ENCODE measurements at places on chromosomes 2 and 18.

GRCh38 chr18:13464432-13465123 is 246.0 kb downstream of the LDLRAD4 start:
- no peak for DNase-seq

GRCh38 chr2:31322371-31322770 is 88.4 kb downstream of the EHD3 start:
- no peak for DNase-seq

DNA sequence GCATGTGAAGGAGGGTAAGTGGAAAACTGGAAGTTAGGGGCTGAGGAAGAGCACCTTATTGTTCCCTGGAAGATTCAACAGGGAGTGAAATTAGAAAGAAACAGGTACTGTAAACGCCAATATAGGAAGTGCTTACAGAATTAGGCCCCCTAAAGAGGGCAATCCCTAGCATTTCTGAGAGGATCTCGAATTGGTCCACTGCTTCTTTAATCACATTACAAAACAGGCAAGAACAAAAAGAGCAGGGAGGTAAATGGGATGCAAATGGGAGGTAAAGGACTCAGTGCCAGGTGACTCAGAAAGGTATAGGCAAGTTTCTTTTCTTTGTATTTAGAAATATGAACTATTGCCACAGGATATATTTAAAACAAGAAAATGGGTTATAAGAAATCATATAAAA is 116.4 kb upstream of the FANCL start:
- DNase-seq: no peak

DNA sequence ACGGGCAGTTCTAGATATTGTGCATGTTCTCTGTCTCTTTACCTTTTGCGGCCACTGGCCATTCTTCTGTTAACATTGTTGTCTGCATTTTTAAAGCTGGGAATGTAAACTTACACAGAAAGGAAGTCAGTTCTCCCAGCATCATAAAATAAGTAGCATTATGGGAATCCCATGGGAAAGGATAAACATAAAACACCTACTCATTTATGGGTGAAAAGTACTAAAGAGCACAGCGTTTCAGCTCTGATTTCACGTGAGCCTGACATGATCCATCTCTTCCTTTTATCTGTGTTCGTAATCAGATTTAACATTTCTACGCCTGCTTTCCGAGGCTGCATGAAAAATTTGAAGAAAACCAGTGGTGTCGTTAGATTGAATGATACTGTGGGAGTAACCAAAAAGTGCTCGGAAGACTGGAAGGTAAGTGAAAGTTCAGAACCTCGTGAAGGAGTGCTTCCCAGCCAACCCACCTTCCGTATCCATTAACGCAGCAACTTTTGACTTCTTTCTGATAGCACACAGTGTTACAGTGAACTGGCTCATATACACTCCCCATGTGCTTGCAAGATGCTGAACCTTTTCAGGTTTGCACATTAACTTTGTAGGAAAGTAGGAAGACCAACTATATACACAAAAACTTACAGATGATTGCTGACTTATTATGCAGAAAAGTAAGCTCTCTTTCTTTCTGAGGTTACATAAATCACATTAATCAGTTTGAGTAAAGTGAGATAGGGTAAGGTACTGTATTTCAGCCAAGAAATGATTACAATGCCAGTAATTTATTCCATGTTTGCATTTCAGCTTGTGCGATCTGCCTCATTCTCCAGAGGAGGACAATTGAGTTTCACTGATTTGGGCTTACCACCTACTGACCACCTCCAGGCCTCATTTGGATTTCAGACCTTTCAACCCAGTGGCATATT is 86.5 kb upstream of the TTC39C start:
- no peak for DNase-seq

DNA sequence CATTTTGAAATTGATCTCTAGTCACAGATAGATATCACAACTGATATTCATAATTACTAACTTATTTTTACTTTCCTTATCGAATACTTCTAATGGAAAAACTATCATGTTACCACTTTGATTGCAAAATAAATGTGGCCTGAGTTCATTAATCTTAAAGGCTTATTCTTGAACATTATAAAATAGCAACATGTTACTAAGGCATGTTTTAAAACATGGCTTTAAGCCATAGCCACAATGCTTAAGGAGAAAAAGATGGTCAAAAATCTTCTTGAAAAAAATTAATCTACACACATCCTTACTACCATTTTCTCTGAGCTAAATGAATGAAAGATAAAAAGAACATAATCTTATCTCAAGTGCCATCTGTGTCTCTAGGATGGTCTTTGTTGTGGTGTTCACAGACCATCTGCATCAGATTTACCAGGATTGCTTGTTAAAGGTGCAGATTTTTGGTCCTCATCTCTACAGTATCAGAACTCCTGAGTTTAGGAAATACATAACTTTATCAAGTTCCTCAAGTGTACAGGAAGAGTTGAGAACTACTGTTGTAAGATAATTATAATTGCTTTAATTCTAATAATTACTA is 15.3 kb downstream of the MTX2 start:
- no peak for DNase-seq
